ENCODE measurements at places on chromosomes 4 and X.

DNA sequence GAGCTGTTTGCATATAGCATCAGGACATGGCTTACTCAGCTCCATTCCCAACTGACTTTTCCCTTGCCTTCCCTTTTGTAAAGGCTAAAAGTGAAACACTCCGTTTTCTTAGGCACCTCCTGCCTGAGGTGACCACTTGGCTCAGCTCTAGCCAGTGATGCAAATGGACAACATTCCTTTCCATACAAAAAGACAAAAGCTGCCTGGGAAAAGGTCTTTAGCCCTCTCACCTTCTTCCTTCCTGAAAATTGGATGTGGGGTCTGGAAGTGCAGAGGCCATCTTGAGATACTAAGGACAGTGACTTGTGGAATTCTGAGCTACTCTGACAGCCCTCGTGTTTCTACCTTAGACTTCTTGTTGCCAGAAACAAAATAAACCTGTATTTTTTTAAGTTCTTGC lies 27.7 kb upstream of the SFRP2 start:
- DNase-seq: no peak

DNA sequence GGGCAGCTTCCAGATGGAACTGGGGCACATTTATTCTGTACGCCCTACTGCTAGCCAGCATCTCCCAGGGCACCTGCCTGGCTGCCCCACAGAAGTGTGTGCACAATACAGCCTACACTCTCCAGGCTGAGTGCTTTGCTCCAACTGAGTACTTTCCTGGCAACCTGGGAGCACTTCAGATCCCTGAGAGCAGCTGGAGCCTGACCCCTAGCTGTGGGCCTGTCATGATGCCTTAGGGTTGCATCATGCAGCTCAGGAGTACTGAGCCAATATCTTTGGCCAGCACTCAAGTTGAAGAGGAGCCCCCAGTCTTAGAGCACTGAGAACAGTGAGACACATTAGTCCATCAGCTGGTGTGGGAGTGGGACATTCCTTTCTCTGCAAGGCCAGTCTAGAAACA lies 321.9 kb downstream of the CFAP47 start:
- DNase-seq: no peak

DNA sequence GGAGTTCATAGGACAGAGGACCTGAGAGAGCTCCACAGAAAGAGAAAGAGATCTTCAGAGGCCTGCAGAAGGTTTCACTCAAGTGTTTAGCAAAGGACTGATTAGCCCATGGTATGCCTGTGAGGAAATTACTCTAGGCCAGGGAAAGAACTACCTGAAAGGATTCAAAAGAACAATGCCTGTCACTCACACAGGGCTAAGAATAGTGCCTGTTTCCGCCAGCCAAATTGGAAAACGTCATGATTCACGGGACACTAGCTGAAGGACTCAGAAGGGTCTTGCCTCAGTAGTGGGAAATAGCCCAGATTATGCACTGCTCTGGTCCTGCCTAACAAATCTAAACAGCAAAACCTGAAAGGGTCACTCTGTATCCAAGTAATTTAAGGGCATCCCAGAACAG lies 21.1 kb downstream of the SYTL4 start:
- no peak for DNase-seq

- DNase-seq: no peak
Observed at GRCh38 chr4:96342790-96343455, 503.0 kb downstream of the PDHA2 start.

GRCh38 chrX:638482-639131 lies 8.0 kb downstream of the SHOX start:
- no peak for DNase-seq

DNA sequence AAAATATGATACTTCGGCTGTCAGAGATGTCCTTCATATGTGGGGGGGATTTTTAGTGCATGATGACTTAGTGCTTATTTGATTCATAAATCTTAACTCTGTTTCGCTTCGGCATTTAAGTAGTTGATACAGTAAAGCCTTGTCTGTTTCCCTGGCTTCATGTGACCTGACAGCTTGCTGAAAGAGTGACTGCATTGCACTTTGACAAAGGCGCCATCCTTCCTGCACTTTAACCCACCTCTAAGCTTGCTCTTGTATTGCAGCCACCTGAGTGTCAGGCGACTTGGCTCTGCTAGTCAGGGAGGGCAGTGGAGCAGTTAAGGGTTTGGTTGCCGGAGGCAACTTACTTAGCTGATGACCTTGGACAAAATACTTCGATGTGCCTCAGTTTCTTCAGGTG lies 65.5 kb downstream of the PTTG2 start:
- no peak for DNase-seq

- DNase-seq: no peak
Observed at GRCh38 chrX:124540474-124540873, 194.1 kb downstream of the SH2D1A start.

- peak; percentile 12 for DNase-seq
Observed at GRCh38 chr4:15682242-15683142, 865 bp downstream of the FAM200B start.

GRCh38 chr4:74338792-74339333 lies 26.1 kb upstream of the EREG start:
- no peak for DNase-seq

DNA sequence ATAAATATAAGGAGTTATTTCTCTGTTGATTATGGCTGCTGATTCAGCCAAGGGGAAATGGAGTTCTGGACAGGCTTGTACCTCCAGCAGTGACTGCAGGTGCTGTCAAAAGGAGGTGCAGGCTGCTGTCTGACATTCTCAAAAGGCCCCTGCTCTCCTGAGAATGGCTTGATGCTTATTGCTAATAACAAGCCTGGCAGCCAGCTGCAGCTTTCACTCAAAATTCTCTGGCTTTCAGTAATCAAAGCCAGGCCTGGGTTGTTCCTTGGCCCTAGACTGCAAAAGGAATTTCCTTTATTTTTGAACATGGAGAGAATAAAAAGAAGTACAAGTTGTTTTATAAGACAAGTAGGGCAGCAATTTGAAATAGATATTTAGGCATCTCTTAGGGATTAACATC lies 575.9 kb downstream of the MID1IP1 start:
- DNase-seq: no peak

Measured in CD4-positive, alpha-beta T cell treated with Interleukin-2 at 100 ng/mL for 4 hours (primary cell).